ENCODE measurements at places on chromosomes 11 and 22.

- no peak for DNase-seq
Measured at GRCh38 chr11:131591051-131591461, 220.6 kb downstream of the NTM start.

DNA sequence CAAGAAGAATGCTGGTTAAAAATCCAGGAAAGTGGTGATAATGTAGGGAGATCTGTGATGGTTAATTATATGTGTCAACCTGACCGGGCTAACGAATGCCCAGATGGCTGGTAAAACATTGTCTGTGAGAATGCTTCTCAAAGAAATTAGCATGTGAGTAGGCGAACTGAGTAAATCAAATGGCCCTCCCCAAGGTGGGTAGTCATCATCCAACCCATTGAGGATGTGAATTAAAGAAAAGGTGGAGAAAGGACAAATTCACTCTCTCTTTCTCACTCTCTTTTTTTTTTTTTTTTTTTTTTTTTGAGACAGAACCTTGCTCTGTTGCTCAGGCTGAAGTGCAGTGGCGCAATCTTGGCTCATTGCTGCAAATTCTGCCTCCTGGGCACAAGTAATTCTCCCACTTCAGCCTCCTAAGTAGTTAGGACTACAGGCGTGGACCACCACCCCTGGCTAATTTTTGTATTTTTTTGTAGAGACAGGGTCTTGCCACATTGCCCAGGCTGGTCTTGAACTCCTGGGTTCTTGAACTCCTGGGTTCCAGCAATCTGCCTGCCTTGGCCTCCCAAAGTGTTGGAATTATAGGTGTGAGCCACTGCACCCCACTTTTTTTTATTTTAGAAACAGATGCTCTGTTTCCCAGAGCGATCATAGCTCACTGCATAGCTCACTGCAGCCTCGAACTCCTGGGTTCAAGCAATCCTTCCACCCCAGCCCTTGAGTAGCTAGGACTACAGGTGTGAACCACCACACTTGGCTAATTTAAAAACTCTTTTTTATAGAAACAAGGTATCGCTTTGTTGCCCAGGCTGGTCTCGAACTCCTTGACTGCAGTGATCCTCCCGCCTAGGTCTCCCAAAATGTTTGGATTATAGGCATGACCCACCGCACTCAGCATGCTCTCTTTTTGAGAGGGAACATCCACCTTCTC is 22.0 kb upstream of the P2RY6 start:
- DNase-seq: no peak

- no peak for DNase-seq
Measured at GRCh38 chr11:92964471-92964870, 5.0 kb upstream of the MTNR1B start.

- DNase-seq: no peak
Measured at GRCh38 chr11:61141601-61142028, 19.6 kb downstream of the VPS37C start.

GRCh38 chr11:93822359-93822758 is 28.1 kb downstream of the VSTM5 start:
- DNase-seq: no peak

DNA sequence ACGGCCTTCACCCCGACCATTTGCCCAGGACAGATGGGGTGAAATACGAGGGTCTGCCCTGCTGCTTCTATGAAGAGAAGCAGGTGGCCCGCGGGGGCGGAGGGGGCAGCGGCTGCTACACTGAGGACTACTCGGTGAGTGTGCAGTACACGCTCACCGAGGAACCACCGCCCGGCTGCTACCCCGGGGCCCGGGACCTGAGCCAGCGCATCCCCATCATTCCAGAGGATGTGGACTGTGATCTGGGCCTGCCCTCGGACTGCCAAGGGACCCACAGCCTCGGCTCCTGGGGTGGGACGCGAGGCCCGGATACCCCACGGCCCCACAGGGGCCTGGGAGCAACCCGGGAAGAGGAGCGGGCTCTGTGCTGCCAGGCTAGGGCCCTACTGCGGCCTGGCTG is 11.2 kb downstream of the C22orf31 start:
- DNase-seq: no peak

DNA sequence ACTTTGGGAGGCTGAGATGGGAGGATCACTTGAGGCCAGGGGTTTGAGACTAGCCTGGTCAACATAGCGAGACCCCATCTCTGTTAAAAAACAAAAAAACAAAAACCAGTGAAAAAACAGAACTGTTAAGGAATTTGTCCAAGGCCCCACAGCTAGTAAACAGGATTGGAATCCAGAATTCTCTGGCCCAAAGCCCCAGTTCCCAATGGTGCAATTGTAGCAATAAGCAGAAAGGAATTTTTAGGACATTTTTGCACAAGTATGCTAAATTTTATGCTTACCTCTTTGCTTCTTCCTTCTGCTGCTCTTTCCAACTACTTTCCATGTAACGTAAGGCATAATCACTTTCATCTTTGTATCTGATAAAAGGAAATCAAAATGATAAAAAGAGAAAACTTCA is 11.6 kb downstream of the MISFA start:
- DNase-seq: no peak

DNA sequence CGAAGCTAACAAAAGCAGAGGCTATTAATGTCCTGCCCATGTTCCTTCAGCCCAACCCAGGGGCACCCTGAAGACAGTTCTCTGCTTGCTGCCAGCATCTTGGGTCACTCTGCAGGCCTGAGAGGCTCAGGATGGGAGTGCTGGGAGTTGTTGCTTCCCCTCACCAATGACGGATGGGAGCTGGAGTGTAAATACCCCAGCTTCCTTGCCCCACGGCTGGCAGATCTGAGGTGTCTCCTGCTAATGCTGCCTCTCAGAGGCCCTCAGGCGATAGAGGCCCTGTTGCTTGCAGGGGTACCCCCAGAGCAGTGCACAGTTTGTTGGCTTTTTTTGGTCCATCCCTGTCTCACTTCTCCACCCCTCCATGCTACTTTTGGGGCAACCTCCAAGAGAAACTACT is 32.9 kb downstream of the IFT27 start:
- DNase-seq: no peak

- DNase-seq: no peak
Measured at GRCh38 chr11:113664069-113664980, 41.8 kb downstream of the TMPRSS5 start.

- DNase-seq: no peak
Measured at GRCh38 chr11:134398079-134398444, 14.0 kb downstream of the B3GAT1 start.

GRCh38 chr22:21626735-21627469 is 2.9 kb downstream of the YDJC start:
- DNase-seq: no peak

GRCh38 chr11:31995032-31995431 is 95.8 kb upstream of the RCN1 start:
- no peak for DNase-seq

- no peak for DNase-seq
Measured at GRCh38 chr22:37053310-37054055, 1.9 kb downstream of the KCTD17 start.

DNA sequence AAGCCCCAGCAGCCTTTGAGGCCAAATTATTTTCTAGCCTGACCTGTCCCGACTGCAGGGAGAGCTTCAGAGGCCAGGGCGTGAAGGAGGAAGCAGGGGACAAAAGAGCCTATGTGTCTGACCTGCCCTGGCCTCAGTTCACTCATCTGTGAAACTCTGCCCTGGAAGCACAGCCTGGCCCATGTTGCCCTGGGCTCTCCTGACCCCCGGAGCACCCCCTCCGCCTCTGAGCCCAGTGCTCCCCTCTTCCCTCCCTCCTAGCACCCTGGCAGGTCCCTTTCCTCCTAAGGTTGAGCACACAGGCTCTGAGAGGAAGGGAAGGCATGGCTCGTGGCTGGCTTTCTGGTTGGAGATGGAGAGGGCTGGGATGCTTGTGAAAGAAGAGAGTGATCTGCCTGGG is 3.4 kb upstream of the A4GALT start:
- DNase-seq: no peak

DNA sequence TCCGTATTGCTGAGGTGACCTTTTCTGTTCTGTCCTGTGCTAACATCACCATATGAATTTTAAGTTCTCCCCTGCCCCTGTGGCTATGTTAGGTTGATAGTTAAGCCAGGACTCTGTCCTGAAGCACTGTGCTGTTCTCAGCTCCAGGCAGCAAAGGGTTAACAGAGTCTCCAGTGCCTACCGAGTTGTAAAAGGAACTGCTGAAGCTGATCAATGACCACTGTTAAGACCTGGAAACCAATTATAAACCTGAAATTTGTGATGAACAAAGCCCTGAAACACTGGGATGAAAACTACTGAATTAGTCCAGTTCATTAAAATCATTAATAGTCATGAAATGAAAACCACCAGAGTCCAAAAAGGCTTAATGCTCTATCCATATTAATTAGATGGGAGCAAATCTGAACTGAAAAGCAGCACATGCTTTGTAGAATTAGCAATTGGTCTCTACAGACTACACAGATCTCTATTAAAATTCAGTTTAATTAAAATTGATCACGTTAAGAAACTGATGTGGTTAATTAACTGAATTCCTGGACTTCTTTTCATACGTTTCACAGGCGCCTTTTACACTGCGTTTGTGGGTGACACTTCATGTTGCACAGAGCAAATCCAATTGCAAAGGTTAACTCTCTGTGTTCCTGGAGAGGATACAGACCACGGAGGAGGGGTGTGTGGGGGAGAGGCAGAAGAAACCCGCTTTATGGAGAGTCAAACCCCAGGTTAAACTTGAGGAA is 188.5 kb upstream of the MPPED2 start:
- DNase-seq: peak; percentile 69

- no peak for DNase-seq
Measured at GRCh38 chr22:45226503-45227186, 14.0 kb downstream of the KIAA0930 start.

DNA sequence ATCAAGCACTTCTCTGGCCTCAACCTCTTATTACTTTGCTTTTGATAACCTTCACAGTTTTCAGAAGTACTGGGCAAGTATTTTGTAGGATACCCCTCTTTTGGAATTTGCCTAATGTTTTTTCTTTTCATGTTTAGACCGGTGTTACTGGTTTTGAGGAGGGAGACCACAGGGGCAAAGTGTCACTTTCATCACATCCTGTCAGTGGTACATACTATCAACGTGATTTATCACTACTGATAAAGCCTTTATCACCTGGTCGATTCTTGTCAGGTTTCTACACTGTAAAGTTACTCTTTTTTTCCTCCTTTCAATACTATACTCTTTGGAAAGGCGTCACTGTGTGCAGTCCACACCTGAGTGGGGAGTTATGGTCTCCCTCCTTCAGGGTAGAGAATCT is 26.7 kb downstream of the QSER1 start:
- no peak for DNase-seq

DNA sequence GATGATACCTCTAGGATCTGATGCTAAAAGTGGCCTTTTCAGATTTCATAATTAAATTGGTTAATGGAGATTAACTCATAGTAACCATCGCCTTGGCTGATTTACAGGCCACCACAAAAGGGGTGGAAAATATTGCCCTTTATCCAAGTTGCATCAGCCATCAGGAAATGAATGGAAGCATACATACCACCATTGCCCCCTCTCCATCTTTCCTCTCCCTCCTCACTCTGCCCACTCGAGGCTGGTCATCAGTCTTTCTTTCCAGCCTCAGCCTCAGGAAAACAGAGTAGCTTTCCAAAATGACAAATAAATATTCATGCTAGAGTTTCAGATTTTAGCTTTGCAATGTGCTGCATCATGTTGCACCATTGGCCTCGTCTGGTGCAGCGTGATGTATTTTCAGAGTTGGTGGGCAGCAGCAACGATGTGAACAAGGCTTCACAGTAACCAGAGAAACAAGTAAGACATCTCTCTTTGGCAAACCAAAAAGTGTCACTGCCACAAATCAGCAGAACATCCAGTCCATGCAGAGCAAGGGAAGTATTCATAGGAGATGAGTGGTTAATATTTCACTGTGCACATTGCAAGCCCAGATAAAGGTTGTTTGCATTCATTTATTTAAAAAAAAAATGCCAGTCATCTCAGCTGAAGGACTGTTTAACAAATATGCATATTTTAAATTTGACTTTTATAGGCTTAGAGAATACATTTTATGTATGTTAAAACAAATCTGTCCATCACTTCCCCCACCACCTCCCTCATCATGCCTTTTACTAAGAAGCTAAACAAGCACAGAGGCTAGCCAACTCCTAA is 136.7 kb upstream of the FAT3 start:
- no peak for DNase-seq

DNA sequence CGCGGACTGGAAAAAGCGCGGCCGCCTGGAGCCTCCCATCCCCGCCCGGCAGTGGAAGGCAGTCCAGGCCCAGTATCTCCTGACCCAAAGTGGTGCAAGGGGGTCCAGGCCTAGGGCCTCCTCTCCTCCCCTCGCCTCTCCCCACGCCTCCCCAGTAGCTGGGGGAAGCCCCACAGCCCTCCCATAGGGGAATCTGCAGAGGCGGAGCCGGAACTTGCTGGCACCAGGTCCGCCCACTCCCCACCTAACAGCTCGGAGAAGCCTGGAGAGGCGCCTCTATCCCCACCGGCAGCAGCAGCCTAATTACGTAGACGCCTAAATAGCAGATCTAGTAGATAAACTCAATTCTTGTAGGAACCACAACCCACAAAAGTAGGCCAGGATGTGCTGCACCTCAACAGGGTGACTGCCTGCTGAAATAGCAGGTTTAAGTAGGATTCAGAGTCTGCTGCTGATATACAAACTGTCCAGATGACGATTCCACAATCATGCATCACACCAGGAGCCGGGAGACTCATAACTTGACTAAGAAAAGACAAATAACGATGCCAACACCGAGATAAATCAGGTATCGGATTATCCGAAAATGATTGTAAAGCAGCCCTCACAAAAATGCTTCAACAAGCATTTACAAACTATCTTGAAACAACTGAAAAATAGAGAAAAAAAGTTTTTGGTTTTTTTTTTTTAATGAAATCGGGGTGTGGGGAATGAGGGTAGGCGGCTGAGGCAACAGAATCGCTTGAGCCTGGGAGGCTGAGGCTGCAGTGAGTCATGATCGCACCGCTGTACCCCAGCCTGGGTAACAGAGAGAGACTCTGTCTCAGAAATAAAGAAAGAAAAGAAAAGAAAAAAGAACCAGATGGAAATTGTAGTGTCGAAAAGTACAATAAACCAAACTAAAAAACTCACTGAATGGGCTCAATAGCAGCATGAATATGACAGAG is 11.4 kb upstream of the BRD1 start:
- no peak for DNase-seq

DNA sequence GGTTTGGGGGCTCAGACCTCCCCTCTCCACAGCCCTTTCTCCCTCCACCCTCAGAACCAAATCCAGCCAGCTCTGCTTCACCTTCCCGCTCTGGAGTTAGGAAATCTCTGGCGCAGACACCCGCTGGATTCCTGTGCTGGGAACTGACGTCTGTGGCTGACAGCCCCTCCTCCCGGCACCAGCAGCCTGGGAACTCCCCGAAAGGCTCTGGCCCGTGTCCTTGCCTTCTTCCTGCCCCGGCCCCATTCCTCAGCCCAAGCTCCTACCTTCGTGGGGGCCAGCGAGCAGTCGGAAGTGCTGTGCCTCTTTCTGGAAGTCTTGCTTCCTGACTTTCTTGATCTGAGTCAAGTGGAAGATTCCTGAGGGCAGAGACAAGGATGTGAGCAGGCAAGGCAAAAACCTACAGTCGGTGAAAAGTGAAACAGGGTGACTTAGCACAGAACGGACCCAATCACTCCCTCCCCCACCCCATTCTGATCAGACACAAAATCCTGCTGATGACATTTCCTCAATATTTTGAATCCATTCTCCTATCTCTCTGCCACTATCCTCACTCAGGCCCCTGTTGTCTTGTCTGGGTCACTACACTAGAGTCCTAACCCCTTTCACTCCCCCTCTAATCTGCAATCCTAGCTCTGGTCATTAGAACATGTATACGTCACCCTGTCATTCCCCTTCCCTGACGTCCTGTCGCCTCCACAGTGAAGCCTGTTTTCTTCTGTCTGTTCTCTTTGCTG is 34.1 kb downstream of the CHRDL2 start:
- DNase-seq: no peak

Data from retina (tissue), 1 donor.